ENCODE measurements at places on chromosomes 5 and 9. TPM values are rescaled to one million over a fixed set of nuclear protein-coding genes. Genes with fewer than 3 reads are reported as not detected.
A peak's percentile ranks its signal among the peaks of the same experiment; 100 is the strongest.

DNA sequence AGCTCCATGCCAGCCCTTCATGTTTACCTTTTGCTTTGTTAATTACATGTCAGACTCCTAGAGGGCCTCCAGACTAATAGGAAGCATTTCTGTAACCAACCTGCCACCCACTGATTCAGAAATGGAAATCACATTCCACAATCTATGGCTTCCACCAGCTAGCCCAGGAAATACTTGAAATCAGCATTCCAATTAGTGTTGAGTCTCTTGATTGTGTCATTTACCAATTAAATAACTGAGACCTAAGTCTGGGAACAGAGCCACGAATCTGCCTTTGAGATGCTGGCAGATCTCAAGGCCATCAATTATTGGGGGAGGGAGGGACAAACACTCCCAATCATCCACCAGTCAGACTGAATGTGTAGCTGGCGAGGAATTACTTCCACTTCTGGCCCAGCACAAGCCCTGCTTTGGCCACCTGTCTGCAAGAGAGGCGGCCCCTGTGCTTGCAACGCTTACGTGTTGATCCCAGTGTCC, 27.4 kb upstream of the SAP30L start:
- no peak for DNase-seq

DNA sequence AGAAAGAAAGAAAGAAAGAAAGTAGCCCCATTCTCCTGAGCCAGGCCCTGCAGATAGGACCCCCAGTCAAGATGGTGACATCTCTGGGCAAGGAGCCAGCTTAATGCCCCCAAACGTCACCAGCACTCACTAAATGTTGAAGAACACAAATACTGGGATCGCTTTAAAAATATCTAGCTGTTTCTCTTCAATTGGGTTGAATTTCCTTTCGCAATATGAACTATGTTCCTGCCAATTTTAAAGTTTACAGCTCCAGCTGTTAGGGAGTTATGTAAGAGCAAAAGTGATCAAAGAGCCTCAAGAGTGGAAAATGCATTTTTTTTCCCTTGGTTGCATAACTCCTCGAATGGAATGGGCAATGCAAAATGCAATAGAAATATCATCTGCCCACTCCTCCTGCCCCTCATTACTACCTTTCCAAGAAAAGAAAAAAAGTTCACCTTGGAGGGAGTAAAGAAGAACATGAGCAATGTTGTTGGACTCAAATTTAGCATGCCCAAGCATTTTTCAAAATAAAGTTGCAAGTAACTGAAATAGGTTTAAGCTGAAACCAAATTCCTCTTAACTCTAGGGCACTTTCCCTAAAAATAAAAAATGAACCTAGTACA, 244.2 kb upstream of the PIK3R1 start:
- DNase-seq, result peak; percentile 50

DNA sequence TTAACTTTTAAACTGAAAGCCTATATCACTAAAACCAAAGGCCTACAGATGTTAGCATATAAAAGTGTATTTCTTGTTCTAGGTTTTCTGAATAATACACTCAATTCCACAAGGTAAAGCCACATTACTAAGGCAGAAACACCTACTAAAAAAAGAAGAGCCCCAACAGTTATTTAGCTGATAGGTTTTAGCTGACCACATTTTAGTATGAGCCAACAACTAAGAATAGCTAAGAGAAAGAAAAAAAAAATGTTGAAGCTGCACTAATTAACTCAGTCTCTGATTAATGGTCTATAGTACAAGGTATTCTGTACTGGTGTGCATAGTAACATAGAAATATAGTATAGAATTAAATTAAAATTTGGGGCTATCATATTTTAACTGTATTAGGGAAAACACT, 23.5 kb downstream of the ZFR start:
- no peak for DNase-seq

TRPM3 gene
- total RNA-seq, result 1.2 TPM

- no peak for DNase-seq
Observed at GRCh38 chr9:133699546-133699945, 38.6 kb downstream of the SARDH start.

DNA sequence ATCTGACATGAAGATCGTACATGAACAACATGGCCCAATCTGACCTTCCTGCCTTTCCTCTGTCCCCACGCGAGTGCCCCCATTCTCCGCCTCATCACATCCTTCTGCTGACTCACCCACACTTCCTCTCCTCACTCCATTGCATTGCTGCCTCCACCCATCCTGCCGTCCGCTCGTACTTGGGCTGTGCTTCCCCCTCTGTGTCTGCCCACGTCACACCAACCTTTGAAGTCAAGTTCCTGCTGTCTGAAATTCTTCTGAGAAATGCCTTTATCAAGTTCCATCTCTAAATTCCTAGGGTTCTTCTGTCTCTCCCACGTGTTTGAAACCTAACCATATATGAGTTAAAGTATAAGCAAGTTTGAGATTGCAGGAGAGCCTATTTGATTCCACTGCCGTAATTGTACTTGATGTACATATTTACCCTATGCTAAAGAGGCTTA, 18.0 kb upstream of the STARD4 start:
- DNase-seq, result peak; percentile 87

- no peak for DNase-seq
Observed at GRCh38 chr5:102789469-102789868, 34.4 kb downstream of the PAM start.

DNA sequence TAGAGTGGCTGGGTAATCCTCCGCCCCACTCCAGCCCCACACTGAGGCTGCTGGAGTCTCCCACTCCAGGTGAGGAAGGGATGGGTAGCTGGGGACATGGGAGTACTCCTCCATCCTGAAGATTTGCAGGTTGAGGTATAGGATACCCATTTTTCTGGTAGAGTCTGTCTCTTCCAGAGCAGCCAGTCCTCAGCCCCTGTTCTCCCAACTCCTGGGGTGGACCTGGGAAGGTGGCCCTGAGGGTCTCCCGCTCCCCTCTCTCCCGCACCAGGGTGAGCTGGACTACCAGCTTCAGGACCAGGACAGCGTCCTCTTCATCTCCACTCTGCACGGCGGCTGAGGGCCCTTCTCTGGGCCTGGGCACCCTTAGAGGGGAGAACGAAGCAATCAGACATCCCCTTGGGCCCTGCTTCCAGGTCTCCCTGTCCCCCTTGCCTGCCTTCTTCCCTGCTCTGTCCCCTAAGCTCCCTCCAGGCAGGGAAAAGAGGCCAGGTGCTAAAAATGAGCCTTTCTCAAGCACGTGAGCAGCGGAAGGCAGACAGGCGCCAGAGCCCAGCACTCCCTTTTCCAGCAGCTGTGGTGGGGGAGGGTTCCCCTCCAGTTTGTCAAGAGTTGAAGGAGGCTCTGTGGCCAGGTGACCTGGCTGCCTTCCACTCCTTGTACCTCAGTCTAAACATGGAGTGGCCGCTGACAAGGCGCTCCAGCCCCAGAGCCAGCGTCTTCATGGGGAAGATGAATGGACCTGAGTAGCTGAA, 18.4 kb downstream of the URM1 start:
- DNase-seq, result no peak

DNA sequence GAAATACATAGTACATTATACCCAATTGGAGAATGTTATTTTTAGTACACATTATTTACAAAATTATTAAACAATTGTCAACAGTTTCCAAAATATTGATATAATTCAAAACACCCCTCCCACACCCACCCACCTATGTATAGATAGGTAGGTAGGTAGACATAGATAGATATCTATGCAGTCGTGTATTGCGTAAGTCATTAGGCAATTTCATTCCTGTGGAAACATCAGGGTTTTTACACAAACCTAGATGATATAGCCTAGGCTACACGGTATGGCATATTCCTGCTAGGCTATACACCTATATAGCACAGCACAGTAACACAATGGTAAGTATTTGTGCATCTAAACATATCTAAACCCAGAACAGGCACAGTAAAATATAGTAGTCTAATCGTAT, 377.3 kb downstream of the ANXA1 start:
- DNase-seq, result no peak

DNA sequence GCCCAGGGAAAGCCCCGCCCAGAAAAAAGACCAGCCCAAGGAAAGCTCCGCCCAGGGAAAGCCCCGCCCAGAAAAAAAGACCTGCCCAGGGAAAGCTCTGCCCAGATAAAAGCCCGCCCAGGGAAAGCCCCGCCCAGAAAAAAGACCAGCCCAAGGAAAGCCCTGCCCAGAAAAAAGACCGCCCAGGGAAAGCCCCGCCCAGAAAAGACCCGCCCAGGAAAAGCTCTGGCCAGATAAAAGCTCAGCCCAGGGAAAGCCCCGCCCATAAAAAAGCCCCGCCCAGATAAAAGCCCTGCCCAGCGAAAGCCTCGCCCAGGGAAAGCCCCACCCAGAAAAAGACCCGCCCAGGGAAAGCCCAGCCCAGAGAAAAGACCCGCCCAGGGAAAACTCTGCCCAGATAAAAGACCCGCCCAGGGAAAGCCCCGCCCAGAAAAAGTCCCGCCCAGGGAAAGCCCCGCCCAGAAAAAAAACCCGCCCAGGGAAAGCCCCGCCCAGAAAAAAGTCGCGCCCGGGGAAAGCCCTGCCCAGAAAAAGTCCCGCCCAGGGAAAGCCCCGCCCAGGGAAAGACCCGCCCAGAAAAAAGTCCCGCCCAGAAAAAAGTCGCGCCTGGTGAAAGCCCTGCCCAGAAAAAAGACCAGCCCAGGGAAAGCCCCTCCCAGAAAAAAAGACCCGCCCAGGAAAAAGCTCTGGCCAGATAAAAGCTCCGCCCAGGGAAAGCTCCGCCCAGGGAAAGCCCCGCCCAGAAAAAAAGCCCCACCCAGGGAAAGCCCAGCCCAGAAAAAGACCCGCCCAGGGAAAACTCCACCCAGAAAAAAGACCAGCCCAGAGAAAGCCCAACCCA, 11.9 kb downstream of the GRIN1 start:
- DNase-seq, result peak; percentile 56

HRH2 gene
- 21.0 TPM for total RNA-seq

GRCh38 chr5:159310511-159310910, 19.8 kb downstream of the IL12B start:
- peak; percentile 49 for DNase-seq

- peak; percentile 69 for DNase-seq
Observed at GRCh38 chr9:136085815-136086212, 9.3 kb downstream of the NACC2 start.

DNA sequence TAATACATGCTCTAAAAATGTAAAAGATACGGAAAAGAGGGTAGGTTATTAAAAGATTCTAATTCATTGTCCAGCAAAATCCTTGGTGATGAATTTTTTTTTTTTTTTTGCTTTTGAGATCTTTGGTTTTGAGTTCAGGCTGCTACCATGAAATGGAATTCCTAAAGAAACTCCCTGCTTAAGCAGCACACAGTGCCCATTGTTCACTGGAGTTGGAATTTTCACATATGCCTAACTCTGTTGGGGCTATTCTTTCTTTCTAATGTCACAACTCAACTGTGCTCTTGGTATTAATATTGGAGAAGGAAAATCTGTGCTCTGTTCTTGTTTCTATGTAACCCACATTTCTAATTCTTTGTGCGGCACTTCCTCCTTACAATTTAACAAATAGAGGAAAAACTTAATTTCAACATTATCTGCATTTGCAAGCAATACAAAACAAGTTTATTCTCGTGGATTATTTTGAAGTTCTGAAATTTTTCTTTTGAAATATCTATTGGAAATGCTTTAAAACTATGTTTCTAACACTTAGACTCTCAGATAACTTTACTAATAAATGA, 21.6 kb downstream of the MATR3 start:
- no peak for DNase-seq

DNA sequence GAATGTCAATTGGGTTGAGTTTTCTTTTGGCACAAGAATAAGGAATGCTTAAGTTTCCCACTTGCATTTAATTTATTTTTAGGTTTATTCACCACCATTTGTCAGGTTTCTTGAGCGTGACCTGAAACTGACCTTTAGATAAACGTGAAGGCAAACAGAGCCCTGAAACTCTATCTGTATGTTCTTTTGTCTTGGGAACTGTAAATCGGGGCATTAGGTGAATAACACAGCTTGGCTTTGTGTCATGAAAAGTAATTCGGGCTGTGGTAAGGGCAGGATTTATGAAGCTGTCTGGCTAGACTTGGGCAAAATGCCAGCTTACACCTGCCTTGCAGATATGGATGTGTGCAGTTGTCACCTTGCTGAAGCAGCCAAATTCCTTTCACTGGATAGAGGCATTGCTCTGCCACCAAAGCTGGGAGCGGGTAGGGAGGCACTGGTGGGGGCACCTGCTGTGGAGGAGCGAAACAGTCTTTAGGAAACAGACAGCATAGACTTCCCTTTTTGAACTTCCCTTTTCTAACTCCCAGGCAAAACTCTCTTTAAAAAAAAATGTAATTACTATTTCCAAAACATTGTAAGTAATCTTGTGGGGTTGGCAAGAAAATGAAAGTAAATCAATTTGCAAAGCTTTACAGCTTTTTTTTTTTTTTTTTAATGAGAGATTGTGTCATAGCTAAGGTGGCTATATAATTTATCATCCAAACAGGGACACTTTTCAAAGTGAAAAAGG, 545.2 kb downstream of the CSNK1G3 start:
- DNase-seq, result peak; percentile 37

DNA sequence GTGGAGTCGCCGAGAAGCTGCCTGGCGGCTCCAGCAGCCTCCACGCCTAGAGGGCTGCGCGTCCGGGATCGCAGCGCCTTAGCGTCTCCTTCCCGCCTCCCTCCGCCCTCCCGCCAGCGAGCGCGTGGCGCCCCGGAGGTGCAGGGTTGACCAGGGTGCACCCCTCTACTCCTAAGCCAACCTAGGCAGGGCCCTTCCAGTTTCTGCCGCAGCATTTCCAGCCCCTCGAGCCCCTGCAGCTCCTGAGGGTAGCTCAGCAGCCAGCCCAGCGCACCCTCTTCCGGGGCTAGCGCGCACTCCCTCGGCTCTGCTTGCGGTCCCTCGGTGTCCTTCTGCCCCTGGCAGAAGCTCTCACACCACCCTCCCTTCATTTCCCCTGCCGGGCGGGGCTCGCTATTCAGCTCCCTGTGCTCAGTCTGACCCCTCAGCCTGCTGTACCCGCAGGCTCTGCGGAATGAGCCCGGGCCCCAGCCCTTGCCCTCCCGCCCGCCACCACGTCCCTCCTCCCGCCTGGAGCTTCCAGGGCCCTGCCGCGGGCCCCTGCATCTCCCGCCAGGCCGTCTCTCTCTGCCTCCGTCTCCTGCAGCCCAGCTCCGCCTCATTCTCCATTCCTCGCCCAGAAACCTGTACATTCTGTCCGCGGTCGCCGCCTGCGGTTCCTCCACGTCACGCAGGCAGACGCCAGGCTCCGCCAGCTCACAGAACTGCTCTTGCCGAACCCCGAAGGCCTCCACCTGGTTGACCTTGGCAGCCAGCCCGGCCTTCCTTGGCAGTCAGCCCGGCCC, 61.8 kb downstream of the SPATA31C2 start:
- DNase-seq, result peak; percentile 91

- no peak for DNase-seq
Observed at GRCh38 chr9:6049798-6050197, 34.4 kb upstream of the RANBP6 start.

- no peak for DNase-seq
Observed at GRCh38 chr5:74261421-74261820, 379.1 kb downstream of the ENC1 start.

GRCh38 chr9:137032858-137033257, 970 bp upstream of the FUT7 start:
- peak; percentile 88 for DNase-seq

DNA sequence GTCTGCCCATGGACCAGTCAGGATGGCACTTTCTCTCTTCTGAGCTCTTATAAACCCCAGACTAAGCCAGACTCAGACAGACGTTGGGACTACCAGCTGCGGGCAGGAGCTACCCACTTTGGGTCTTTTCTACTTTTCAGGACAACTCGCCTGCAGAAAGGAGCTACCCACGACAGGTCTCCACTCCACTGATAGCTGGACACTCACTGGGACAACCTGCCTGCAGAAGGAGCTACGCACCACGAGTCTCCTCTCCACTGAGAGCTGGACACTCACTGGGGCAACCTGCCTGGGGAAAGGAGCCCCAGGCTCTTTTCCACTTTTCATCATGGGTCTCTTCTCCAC, 1440.2 kb upstream of the ACO1 start:
- DNase-seq, result no peak
